ENCODE measurements at places on chromosomes 6 and 20.

- no peak for DNase-seq
Observed at GRCh38 chr6:18022398-18023231, 35.2 kb upstream of the KIF13A start.

- peak; percentile 98 for DNase-seq
Observed at GRCh38 chr20:63216041-63216848, at the start of gene YTHDF1. Gene YTHDF1 (minus strand): TSS chr20:63216131. CDS start chr20:63215892, 239 bp downstream.

DNA sequence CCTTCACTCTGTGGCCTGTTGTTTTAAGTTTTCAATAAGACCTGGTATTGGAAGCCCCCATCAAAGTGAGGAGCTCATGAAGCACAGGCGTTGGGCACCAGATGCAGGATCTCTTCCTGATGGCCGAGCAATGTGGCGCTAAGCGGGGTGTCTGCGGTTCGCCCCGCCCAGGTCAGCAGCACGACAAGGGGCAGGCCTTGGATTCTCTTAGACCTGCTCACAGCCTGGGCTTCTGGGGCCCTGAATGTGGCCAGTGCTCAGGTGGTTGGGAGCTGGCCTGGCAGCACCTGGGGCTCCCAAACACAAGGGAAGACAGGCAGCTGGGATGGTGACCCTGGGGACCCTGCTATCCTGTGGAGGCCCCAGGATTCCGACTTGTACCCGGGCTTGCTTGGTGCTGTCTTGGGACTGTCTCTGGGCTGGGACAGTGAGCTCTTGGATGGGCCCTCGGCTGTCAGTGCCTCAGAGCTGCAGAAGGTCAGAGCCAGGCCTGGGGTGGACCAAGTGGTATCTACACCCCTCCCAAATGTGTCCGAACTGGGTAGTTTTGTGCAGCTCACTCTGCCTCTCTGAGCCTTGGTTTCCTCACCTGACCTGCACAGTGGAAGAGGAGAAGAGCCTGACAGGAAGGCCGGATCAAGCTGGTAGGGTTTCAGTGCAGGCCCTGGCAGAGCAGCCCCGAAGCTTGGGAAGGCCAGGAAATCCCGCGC is 69.1 kb downstream of the PHACTR3 start:
- DNase-seq = no peak

DNA sequence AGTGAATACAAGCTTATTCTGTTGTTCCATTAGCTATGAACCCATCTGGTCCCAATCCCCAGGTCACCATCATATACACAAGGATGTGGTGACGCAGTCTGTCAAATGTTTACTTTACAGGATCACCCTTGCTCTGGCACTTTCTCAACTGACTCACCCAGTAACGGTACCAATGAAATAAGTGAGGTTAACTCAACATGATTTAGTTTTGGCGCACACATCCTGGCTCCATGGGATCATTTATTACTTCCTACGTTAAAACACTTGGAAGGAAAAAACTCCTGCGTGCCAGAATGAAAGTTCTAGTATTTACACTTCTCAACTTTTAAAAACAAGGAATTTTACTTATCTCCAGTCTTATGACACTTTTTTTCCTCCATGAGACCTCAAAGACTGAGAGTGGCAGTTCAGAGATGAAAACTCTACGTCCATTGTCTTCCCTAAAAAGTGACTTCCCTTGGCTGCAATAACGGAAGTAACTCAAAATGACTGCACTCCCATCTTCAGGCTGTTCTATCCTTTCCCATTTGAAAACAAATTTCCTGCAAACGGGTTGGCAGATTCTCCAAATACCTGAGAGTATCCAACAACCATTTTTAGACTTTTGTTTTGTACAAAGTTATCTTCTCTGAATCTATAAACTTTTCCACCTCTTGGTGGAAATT is 15.9 kb downstream of the AGPAT4 start:
- no peak for DNase-seq
